ENCODE measurements at places on chromosomes 7 and 10.

- DNase-seq: no peak
Measured at GRCh38 chr7:81433692-81434331, 336.0 kb downstream of the HGF start.

DNA sequence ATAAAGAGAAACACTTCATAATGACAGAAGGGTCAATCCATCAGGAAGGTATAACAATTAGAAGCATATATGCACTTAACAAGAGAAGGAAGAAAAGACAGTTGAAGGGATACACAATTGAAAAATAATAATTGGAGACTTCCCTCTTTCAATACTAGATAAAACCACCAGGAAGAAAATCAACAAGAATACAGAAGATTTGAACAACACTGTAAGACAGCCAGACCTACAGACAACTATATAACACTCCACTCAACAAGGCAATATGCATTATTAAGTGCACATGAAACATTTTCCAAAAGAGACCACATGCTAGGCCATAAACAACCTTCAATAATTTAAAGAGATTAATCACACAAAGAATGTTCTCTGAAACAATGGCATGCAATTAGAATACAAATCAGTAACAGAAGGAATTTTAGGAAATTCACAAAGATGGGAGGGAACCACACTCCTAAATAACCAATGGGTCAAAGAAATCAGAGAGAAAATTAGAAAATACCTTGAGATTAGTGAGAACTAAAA, 35.1 kb downstream of the ZNF438 start:
- no peak for DNase-seq

DNA sequence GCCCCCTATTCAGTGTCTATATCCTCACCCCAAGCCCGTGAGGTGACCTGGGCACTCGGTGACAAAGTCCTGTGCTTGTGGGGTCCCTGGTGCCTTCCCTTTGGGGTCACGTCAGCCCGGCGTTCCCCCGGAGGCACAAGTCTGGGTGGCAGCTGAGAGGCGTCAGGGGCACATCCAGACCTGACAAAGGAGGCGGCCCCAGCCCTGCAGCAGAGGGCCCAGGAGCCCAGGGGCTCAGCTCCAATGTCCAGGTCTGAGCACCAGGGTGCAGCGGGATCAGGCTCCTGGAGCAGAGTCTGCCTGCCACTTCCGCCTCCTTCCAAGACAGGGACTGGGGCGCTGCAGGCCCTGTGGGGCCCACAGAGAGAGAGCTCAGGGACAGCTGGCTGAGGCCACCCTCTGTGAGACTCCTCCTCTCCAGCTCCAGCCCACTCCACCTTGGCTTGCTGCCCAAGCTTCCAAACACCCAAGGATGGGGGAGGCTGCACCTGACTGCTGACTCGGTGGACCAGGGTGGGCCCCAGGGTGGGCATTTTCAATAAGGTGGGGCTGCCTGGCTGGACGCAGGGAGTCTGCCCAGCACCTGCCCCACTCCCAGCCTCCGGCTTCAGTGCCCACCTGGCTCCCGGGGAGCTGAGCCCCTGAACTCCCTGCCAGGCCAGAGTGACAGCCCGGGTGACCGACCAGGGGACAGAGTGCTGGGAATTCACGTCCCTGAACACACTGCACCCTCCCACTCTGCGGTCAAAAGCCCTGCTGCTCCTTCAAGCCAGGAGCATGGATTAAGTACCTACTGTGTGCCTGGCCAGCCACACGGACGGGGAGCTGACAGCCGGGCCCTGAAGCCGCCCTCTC, 1.0 kb upstream of the KNDC1 start:
- DNase-seq: no peak

- DNase-seq: no peak
Measured at GRCh38 chr10:112849546-112849945, 100.5 kb upstream of the TCF7L2 start.

GRCh38 chr7:119974972-119975371, 298.0 kb upstream of the KCND2 start:
- no peak for DNase-seq

DNA sequence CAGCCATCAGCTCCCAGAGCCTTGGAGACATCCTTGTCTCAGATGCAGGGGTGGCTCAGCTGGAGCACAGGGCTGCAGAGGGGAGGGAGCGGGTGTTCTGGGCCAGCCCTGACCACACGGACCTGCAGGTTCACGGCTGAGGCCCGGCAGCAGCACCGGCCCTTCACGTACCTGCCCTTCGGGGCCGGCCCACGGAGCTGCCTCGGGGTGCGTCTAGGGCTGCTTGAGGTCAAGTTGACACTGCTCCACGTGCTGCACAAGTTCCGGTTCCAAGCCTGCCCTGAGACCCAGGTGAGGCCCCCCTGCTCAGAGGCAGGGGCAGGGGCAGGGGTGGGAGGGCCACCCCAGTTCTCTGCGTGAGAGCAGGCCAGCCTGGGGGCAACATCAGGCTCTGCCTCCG, 45.2 kb downstream of the PARP12 start:
- no peak for DNase-seq

GRCh38 chr7:84248267-84248666, 53.7 kb upstream of the SEMA3A start:
- no peak for DNase-seq

- DNase-seq: peak; percentile 78
Measured at GRCh38 chr10:79322616-79323543, 24.4 kb upstream of the PPIF start.

DNA sequence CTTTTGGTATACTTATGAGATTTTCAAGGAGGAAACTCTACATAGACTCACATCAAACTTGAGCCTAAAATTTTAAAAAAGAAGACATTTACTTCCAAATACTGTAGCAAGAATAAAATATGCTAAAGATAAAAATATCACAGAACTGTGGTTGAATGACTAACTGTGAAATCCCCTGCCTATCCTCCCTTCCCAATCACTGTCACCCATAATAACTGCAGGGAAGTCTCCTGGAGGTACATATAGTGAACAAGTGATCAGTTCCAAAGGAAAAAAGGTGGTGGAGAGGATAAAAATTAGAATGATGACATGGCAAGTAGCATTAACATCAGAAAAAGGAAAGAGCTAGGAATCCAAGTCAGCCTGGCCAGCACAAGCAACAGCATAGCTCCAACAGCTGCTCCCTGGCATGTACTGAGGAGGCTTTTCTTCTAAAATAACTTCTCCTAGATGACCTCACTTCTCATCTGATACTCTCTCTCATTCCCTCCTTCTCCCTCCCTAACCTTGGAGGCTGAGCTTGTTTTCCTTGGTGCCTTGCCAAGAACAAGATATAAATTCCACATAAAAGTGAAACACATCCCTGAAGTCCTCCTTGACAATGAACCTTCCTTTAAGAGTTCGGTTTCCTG, 124.0 kb downstream of the IQUB start:
- no peak for DNase-seq

GRCh38 chr10:124589491-124590041, 127.9 kb downstream of the LHPP start:
- no peak for DNase-seq

DNA sequence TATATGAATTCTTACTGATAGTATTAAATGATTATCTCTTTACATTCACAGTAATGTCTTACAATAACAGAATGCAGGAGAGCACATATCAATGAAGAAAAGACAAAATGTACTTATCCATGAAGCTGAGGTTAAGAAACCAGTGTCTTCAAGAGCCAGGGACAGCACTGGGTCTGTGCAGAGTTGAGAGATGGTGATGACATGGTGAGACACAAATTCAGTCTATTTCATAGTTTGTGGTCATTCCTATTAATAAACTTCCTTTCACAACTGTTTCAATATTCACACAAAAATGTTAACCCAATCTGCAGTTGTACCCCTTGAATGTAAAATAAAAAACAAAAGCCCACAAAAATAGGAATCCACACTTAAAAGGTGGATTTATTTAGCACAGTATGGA, 5.3 kb upstream of the MAGI2 start:
- no peak for DNase-seq

- DNase-seq: no peak
Measured at GRCh38 chr7:23026164-23026563, 12.2 kb upstream of the HYCC1 start.

DNA sequence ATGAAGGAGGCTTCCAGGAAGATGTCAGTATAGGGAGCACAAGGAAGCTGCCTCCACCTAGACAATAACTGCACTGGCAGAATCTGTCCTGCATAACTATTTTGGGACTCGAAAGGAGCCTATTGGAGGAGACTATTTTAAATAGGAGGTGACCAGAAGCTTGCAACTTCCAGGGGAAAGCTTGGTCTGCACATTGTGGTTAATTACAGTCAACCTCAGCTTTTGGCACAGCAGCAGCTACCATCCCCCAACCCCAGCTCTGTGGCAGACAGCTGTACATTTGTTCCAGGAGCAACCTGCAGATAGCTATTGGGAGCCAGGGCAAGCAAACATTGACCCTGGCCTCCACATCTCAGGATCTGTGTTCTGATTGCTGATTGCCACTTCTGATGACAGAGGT, 46.3 kb upstream of the NANOS1 start:
- DNase-seq: no peak

GRCh38 chr10:100327007-100327717, 2.9 kb downstream of the PKD2L1 start:
- no peak for DNase-seq

GRCh38 chr7:149561072-149561471, 63.5 kb upstream of the ZNF746 start:
- DNase-seq: no peak

DNA sequence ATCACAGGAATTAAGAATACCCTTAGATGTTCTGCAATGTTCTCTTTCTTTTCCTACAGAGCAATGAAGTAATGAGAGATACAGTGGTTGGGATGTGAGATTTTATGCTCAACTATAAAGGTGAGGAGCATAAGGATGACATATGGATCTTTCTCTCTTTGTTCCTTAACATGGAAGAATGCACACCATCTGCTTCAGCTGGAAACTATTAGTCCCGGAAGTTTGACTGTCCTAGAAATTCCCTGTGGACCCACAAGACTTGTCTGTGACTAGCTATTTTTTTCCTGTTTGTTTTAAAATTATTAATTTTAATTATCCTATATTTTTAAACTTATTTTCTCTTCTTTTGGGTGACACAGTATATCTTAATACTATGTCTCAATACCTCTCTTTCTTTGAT, 80.2 kb downstream of the DKK1 start:
- DNase-seq: no peak

DNA sequence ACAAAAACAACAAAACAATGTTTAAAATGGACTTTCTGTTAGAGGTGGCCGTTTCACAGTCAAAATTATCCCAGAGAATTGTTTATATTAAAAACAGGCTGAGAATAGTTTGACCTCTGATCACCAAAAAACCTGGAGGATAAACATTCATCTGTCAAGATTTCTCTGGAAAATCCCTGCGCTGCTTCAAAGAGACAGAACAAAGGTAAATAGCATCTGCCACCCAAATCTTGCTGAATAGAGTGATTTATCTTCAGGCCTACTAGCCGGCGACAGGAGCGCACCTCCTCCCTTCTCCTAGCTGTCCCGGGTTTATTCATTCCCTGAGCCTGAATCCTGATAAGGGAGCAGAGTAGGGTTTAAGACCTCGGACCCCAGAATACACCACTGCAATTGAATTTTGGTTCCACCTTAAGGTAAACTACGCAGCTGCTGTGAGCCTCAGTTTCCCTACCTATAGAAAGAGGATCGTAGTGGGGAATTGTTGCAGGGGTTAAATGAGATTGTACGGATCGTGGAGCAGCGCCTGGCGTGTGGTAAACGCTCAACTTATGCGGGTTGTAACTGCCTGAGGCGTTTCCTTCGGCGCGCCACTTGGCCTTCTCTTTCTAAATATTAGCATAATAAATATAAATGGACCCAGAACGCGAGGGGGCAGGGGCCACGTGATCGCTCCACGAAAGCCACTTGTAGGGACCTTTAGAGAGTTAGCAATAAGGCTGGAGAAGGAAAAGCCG, 498 bp upstream of the ST7 start:
- no peak for DNase-seq

DNA sequence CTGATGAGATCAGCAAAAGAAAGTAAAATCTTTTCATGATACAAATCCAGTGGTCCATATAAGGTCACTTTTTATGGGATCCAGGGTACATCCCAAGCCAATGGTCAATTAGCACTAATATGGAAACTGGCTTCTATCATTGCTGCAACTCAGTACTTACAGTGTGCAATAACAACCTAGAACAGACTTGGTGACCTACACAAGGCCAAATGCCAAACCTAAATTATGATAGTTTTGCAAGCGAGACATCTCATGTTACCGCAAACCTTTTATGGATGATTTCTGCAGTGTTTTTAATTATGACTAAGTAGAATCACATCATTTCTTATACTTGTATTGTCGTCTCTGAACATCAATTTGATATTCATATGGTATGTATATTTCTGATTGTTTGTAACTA, 583.5 kb upstream of the SEMA3D start:
- no peak for DNase-seq

DNA sequence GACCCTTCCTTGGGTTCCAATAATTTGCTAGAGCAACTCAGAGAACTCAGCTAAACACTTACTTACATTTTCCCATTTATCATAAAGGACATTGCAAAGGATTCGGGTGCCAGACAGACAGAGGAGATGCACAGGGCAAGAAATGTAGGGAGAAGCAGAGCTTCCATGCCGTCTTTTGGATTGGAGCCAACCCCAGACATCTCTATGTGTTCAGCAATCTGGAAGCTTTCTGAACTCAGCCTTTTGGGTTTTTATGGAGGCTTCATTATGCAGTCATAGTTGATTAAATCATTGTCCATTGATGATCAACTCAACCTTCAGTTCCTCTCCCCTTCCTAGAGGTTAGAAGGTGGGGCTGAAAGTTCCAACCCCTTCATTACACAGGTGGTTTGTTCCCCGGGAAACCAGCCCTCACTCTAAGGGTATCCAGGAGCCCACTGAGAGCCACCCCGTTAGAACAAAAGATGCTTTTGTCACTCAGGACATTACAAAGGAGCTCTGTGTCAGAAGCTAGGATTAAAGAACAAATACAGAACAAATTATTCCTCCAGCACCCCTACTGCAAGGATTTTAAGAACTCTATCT, 211.9 kb upstream of the VSTM2A start:
- no peak for DNase-seq

GRCh38 chr7:106029451-106029850, 66.4 kb downstream of the CDHR3 start:
- DNase-seq: no peak

- DNase-seq: no peak
Measured at GRCh38 chr7:54788664-54789063, 29.7 kb upstream of the SEC61G start.

GRCh38 chr7:151795168-151795811, 81.6 kb downstream of the PRKAG2 start:
- peak; percentile 35 for DNase-seq

- no peak for DNase-seq
Measured at GRCh38 chr10:97736403-97736901, 476 bp upstream of the ZFYVE27 start.

DNA sequence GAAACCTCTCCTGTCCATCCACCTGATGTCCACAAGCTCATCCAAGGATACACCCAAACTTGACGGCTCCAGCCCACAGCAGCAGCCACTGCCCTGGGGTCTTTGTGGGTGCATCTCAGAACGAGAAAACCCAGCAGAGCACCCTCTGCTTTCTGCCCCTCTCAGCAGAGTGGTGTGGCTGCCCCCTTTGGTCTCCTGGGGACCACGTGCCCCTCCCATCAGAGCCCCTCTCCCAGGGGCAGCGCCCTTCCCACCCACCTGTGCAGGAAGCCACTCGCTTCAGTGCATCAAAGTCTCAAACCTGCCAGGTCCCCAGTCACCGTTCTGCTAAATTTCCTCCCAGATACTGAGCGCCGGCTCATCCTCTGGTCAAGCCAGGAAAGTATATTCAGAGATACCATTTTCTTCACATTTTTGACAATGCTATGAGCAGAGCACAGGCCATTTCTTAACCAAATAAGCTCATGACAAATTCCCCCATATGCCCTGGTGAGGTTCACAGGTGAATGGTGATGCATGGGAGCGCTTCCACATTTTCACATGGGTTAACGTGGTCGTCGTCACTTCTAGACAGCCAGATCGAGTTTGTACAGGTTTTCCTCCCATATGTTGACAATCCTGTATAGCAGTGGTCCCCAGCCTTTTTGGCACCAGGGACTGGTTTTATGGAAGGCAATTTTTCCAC, 32.4 kb downstream of the CAMK2B start:
- no peak for DNase-seq
